ENCODE measurements at places on chromosomes 7 and 10.
A peak's percentile ranks its signal among the peaks of the same experiment; 100 is the strongest.

GRCh38 chr10:91201213-91201996 lies 19.1 kb upstream of the PCGF5 start:
- no peak for DNase-seq

GRCh38 chr7:151426904-151427704 lies 12.8 kb downstream of the CRYGN start:
- no peak for DNase-seq

DNA sequence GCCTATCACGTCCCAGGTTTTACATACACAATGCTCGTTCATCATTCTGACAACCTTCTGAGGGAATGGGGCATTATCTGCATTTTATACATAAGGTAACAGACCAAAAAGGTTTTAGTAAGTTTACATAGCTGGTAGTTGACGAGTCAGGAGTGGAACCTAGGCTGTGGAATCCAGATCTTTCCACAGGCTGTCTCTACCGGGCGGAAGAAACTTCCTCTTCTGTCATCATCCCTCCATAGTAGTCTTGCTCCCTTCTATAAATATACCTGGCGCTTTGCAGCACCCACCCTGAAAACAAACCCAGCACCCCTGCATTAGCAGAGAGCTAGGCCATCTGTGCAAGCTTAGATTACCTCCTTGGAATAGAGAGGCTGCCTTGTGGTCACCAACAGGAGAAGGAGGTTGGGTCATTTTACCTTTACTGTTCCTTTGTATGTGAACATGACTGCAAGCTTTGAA lies 1.3 kb downstream of the TSPAN13 start:
- no peak for DNase-seq

GRCh38 chr10:13633689-13634088 lies 46.9 kb downstream of the PRPF18 start:
- DNase-seq: peak; percentile 46

DNA sequence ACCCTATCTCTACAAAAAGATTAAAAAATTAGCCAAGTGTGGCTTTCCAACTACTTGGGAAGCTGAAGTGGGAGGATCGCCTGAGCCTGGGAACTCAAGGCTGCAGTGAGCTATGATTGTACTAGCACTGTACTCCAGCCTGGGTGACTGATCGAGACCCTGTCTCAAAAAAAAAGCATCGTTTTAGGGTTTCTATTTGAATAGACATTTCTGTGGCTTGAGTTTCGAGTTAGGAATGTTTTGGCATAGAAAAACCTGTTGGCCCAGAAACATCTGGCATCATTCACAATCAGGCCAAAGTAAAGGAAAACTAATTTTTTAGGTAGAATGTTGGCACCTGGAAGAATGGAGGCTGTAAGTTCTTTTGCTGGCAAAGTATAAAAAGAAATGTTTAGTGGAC lies 72.4 kb downstream of the AUTS2 start:
- DNase-seq: no peak
